ENCODE measurements at places on chromosomes 6 and 20. TPM values are rescaled to one million over a fixed set of nuclear protein-coding genes. Genes with fewer than 3 reads are reported as not detected.

Gene TSBP1
- not detected for total RNA-seq

Gene SUMO4
- 1.3 TPM for total RNA-seq

Gene HMGCLL1
- total RNA-seq: 0.41 TPM

Gene SNPH
- total RNA-seq: 4.0 TPM

Gene PARD6B
- 34.1 TPM for total RNA-seq

Gene BACH2
- 5.9 TPM for total RNA-seq

Gene KCNS1
- 1.9 TPM for total RNA-seq

Gene FLRT3
- 0.80 TPM for total RNA-seq

Gene CCN6
- total RNA-seq: not detected

Gene CALHM5
- 0.17 TPM for total RNA-seq

Gene LINC00237
- total RNA-seq: 0.69 TPM

Gene CRISP2
- total RNA-seq: not detected

DNA sequence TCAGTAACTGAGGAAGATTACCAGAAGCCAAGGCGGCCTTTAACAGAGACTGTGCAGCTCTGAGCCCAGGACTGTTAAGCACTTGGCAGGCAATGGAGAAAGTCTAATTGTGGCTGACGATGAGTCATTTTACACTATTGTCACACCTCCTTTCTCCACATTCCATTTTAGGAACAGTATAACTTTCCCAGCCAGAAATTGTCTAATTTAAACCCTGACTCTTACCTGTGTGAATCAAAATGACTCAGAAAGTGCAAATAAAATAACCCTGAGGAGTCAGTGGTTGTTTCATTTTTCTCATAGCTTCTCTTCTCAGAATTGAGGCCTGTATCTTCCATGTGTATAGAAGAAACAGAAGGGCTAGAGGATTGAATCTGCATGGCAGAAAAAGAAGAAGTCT lies 40.0 kb upstream of the OPN5 start:
- H3K36me3 ChIP-seq: no peaks in the 10 kb centered on the region
- H3K27ac ChIP-seq: no peak overlapping the region
- no peak overlapping the region for H3K4me3 ChIP-seq

- peaks cover 13% of the 10 kb centered on the region for H3K4me1 ChIP-seq
- no peak overlapping the region for H3K27ac ChIP-seq
- no peaks in the 10 kb centered on the region for H3K36me3 ChIP-seq
- no peak overlapping the region for H3K4me3 ChIP-seq
- H3K27me3 ChIP-seq: no peaks in the 10 kb centered on the region
- no peak for DNase-seq
Measured at GRCh38 chr20:36343641-36344040, 37.5 kb downstream of the DLGAP4 start.

GRCh38 chr6:64520050-64520449 lies 884.4 kb downstream of the PHF3 start:
- no peak overlapping the region for H3K27ac ChIP-seq
- H3K36me3 ChIP-seq: no peaks in the 10 kb centered on the region
- no peaks in the 10 kb centered on the region for H3K4me1 ChIP-seq
- DNase-seq: no peak
- no peaks in the 10 kb centered on the region for H3K27me3 ChIP-seq
- H3K4me3 ChIP-seq: no peak overlapping the region

GRCh38 chr6:27314046-27314445 lies 2.0 kb upstream of the POM121L2 start:
- H3K4me1 ChIP-seq: peaks cover 2% of the 10 kb centered on the region
- no peak overlapping the region for H3K27ac ChIP-seq
- H3K4me3 ChIP-seq: no peak overlapping the region
- no peaks in the 10 kb centered on the region for H3K36me3 ChIP-seq
- no peak for DNase-seq

DNA sequence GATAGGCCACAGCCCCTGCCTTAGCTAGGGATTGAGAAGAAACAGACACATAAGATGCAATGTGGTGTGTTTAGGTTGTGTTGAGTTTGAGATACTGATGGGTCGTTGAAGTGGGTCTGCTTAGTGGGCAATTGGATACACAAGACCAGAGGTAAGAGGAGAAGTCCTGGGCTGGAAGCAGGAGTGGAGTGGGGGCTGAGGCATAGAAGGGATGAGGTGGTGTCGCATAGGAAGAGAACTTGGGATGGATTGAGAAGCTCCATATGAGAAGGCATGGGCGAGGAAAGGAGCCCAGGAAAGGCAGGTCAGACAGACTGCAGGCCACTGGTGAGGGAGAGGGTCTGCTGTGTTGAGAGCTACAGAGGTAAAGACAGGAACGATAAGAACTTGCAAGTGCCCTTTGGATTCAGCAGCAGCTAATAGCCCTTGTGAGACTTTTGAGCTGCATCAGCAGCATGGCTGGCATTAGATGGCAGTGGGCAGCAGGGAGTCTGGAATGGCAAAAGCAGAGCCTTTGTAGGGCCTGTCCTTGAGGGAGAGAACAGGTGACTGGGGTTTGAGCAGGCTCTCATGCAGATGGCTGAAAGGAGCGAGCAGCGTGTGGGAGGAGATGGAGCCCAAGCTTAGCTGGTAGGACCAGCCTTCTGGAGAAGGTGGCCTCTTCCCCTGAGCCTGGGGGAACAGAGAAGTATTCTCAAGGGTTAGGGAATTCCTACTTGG lies 33.2 kb downstream of the PLCG1 start:
- H3K27ac ChIP-seq: no peak overlapping the region
- peaks cover 75% of the 10 kb centered on the region for H3K36me3 ChIP-seq
- no peaks in the 10 kb centered on the region for H3K4me1 ChIP-seq
- no peak for DNase-seq
- H3K4me3 ChIP-seq: no peak overlapping the region

- H3K27me3 ChIP-seq: no peaks in the 10 kb centered on the region
- H3K36me3 ChIP-seq: no peaks in the 10 kb centered on the region
- no peak overlapping the region for H3K4me3 ChIP-seq
- 0 out of 2 replicates have a peak, but pooled peaks cover 3% of the 10 kb centered on the region for H3K4me1 ChIP-seq
Measured at GRCh38 chr6:129846761-129847160, 14.4 kb downstream of the TMEM244 start.

DNA sequence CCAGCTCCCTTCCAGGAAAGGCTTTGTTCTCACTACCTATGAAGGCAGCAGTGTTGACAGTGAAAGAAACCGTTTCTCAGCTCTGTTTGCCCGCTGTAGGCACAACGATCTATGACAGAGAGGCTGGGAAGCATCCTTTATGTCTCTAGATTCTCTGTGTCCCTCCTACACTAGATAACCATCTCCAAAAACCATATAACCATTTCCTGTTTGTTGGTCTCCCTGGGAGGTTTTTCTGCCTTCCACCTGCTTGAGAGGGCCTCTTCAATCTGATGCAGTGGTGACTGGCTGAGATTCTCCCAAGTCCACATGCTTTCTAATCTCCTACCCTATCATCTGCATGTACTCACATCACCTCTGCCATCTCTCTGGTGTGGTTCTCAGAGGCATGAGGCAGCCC lies 32.0 kb upstream of the TMEM217 start:
- H3K4me1 ChIP-seq: no peaks in the 10 kb centered on the region
- H3K27me3 ChIP-seq: no peaks in the 10 kb centered on the region

DNA sequence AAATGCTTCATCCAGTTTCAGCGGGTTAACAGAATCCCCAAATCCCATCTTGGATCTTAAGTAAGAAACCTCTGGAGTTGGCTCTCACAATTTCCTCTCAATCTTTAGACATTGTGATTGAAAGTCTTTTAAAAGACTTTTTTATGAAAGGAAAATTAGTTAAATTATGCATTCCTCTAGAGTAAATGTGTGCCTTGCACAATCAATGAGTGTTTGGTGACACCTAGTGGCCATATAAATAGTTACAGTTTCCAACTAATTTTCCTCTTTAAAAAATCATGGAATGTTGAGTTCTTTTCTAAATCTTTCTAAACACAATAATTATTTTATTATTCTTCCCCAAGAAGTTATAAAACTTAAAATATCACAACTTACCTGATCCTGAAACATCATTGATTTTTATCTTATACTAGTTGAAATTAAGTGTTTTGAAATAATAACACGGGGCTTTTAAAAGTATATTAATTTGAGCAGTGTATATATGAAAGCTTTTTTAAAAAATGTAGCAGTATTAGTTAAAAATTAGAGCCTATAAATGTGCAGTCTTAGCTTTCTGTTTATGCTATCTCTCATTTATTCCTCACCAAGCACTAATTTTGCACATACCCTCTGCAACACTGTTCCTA lies 66.4 kb downstream of the PKHD1 start:
- no peaks in the 10 kb centered on the region for H3K27me3 ChIP-seq
- no peak overlapping the region for H3K4me3 ChIP-seq
- DNase-seq: no peak
- H3K4me1 ChIP-seq: no peaks in the 10 kb centered on the region
- no peaks in the 10 kb centered on the region for H3K36me3 ChIP-seq
- H3K27ac ChIP-seq: no peak overlapping the region

GRCh38 chr6:14281811-14282660 lies 164.5 kb downstream of the CD83 start:
- H3K4me1 ChIP-seq: peaks cover 3% of the 10 kb centered on the region
- no peaks in the 10 kb centered on the region for H3K27me3 ChIP-seq
- H3K36me3 ChIP-seq: no peaks in the 10 kb centered on the region

DNA sequence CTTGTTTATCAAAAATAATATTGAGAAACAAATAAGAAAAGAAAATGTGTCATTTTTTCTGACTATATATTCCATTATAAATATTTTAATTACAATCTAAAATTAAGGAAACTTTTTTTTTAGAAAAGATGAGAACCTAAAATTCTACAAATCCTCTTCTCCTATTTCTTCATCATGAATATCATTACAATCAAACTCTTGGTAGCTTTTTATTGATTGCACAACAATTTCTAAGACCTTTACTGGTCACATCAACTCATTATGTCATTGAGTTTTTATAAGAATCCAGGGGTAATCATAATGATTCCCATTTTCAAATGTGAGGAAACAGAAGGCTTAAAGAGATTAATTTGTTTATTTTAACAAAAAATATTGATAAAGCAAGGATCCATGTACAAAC lies 841.0 kb downstream of the FRK start:
- H3K27me3 ChIP-seq: peaks cover 20% of the 10 kb centered on the region
- no peak for DNase-seq
- no peaks in the 10 kb centered on the region for H3K36me3 ChIP-seq
- no peaks in the 10 kb centered on the region for H3K4me1 ChIP-seq
- no peak overlapping the region for H3K27ac ChIP-seq

GRCh38 chr6:66184091-66184490 lies 477.1 kb upstream of the EYS start:
- DNase-seq: no peak
- H3K4me1 ChIP-seq: no peaks in the 10 kb centered on the region
- no peak overlapping the region for H3K4me3 ChIP-seq
- H3K27me3 ChIP-seq: no peaks in the 10 kb centered on the region
- no peak overlapping the region for H3K27ac ChIP-seq
- no peaks in the 10 kb centered on the region for H3K36me3 ChIP-seq

DNA sequence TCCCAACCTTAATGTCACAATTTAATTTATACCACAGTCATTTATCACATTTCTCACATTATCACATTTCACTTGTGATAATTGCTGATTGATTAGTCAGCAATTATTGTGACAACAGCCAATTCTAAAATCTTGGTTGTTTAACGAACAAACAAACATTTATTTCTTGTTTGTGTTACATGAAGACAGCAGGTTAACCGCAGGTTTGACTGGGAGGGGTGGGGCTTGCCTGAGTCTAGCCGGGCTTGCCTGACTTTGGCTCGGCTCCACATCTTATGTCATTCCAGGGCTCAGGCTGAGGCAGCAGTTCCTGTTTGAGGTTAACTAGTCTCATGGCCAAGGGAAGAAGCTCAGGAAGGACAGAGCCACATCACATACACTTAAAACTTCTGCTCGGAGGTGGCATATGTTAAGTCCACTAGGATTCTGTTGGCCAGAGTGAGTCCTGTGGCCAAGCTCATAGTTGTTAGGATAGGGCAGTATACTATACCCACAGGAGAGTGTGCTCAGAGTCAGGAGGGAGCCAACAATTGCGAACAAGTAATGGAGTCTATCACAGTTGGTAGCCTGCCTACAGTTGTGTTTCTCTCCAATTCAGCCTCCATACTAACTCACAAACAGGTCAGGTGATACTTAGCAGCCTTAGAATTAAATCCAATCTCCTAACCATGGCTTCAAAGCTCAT lies 90.0 kb upstream of the IFNGR1 start:
- H3K36me3 ChIP-seq: no peaks in the 10 kb centered on the region
- H3K27me3 ChIP-seq: no peaks in the 10 kb centered on the region
- DNase-seq: peak; percentile 52
- no peak overlapping the region for H3K4me3 ChIP-seq

DNA sequence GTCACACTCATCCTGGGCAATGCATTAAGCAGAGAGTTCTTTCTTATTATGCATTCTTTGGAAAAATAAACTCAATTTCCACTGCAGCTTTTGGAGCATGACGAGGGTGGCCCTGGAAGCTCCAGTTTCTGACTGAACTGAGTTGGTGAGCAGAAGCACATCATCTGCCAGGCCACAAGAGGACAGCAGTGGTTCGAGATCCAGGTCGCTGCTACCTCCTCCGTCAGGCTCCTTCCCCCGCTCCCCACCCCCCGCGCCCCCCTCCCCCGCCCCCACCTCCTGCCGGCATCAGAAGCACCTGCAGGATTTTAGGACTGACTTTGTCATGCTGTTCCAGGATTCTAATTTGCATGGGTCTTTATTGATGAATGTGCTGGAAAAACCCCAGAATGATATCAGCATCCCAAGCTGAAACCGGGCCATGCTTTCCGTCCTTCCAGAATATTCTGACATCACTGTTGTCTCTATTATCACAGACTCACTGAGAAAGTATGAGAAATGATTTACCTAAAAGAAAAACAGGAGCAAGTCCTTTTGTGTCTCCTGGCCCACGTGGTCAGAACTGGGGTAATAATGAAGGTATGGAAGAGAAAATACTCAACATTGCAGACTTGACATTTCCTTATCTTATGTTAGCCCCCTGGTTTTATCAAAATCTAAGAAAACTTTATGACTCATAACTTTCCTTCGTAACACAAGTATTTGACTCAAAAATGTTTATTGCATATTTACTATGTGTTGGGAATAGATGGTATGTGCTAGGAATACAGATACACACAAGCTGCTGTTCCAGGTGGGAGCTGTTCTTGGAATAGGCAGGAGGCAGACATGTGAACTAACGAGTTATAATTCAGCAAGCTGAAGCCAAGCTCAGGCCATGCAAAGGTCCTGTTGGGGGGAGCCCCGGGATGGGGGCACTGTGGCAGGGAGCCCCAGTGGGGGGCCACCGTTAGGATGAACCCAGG lies 220.2 kb upstream of the EXOC2 start:
- H3K36me3 ChIP-seq: no peaks in the 10 kb centered on the region
- peaks cover 2% of the 10 kb centered on the region for H3K4me1 ChIP-seq
- H3K27ac ChIP-seq: no peak overlapping the region
- H3K27me3 ChIP-seq: no peaks in the 10 kb centered on the region
- no peak overlapping the region for H3K4me3 ChIP-seq
- no peak for DNase-seq

- no peaks in the 10 kb centered on the region for H3K27me3 ChIP-seq
- H3K4me3 ChIP-seq: peak overlapping the region; percentile 87
- H3K36me3 ChIP-seq: peaks cover 6% of the 10 kb centered on the region
- H3K4me1 ChIP-seq: peaks cover 2% of the 10 kb centered on the region
- peak overlapping the region; percentile 44 for H3K27ac ChIP-seq
- DNase-seq: no peak
Measured at GRCh38 chr6:16130932-16131387, 2.1 kb downstream of the MYLIP start.

GRCh38 chr6:29723666-29724588 lies 693 bp downstream of the HLA-F start:
- peaks cover 33% of the 10 kb centered on the region for H3K27me3 ChIP-seq
- no peak overlapping the region for H3K27ac ChIP-seq
- DNase-seq: peak; percentile 83
- no peaks in the 10 kb centered on the region for H3K4me1 ChIP-seq
- H3K36me3 ChIP-seq: no peaks in the 10 kb centered on the region

All from H1 (cell line).